ENCODE measurements at places on chromosomes 6 and 20. TPM values are rescaled to one million over a fixed set of nuclear protein-coding genes. Genes with fewer than 3 reads are reported as not detected.

- no peaks in the 10 kb centered on the region for H3K36me3 ChIP-seq
- no peak overlapping the region for H3K27ac ChIP-seq
- no peaks in the 10 kb centered on the region for H3K4me1 ChIP-seq
- H3K27me3 ChIP-seq: no peaks in the 10 kb centered on the region
- no peak for DNase-seq
- no peak overlapping the region for H3K4me3 ChIP-seq
Observed at GRCh38 chr6:35142588-35143569, 1.7 kb upstream of the TCP11 start.

DNA sequence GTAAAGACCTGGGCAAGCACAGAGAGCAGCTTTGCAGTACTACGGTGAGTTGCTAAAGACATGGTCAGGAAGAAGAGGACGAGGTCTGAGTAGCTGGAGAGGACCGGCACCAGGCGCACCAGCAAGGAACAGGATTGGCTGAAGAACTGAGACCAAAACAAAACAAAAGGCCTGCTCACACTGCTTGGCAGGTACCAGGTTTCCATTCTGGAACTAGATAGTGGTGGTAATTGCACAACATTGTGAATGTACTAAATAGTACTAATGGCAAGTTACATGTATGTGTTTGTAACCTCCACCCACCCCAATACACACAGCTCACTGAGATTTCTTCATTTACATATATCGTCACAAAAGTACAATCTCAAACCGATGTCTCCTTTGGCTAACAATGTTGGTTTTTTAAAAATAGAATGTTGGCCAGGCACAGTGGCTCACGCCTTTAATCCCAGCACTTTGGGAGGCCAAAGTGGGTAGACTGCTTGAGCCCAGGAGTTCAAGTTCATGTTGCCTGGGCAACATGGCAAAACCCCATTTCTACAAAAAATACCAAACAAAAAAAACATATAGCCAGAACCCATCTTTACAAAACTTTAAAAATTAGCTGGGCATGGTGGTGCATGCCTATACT, 32.5 kb upstream of the LYRM2 start:
- H3K27ac ChIP-seq: no peak overlapping the region
- H3K27me3 ChIP-seq: no peaks in the 10 kb centered on the region
- no peak for DNase-seq
- no peaks in the 10 kb centered on the region for H3K4me1 ChIP-seq
- H3K36me3 ChIP-seq: peaks cover 68% of the 10 kb centered on the region

DNA sequence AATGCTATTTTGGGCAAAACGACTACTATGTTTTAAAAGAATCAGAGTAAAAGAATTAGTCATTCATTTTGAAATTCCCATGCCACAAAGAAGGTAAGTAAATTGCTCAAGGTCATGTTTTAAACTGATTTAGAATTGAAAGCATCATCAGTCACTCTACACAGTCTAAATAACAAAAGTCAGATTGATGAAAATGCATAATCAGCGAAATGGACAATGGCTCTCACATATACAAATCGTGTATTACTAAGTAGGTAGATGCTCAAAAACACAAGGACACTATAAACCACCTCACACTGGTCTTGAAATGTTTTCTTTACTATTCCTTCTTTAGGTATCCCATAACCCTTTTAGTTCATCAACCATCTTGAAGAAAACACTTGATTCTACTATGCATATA, 135.4 kb downstream of the OPN5 start:
- DNase-seq: no peak
- H3K4me3 ChIP-seq: no peak overlapping the region
- no peaks in the 10 kb centered on the region for H3K4me1 ChIP-seq
- H3K27ac ChIP-seq: no peak overlapping the region

GRCh38 chr20:6178537-6178936, 55.7 kb upstream of the FERMT1 start:
- no peaks in the 10 kb centered on the region for H3K36me3 ChIP-seq
- H3K4me1 ChIP-seq: no peaks in the 10 kb centered on the region
- H3K27ac ChIP-seq: no peak overlapping the region

DNA sequence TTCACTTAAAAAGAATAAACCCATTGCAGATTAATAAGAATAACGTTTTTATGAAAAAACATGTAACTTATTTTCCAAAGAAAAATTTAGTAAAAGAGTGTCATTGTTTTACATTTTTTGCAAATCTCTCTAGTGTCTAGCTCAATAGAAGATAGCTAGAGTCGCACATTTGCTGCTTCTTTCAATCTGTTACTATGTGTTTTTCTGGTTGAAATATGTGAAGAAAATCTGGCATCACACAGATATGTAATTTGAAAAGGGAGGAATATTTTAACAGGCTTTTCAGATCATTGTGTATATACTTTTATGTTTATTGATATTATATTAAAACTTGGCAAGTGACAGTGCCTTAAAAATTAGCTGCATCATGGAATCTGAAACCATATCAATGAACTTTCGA, 9.1 kb downstream of the CCN6 start:
- DNase-seq: no peak
- H3K4me1 ChIP-seq: no peaks in the 10 kb centered on the region
- no peak overlapping the region for H3K4me3 ChIP-seq
- H3K36me3 ChIP-seq: no peaks in the 10 kb centered on the region

- no peak overlapping the region for H3K4me3 ChIP-seq
- H3K4me1 ChIP-seq: no peaks in the 10 kb centered on the region
- no peaks in the 10 kb centered on the region for H3K36me3 ChIP-seq
- H3K27ac ChIP-seq: no peak overlapping the region
Observed at GRCh38 chr20:23877524-23877923, 2.0 kb downstream of the CST5 start.

DNA sequence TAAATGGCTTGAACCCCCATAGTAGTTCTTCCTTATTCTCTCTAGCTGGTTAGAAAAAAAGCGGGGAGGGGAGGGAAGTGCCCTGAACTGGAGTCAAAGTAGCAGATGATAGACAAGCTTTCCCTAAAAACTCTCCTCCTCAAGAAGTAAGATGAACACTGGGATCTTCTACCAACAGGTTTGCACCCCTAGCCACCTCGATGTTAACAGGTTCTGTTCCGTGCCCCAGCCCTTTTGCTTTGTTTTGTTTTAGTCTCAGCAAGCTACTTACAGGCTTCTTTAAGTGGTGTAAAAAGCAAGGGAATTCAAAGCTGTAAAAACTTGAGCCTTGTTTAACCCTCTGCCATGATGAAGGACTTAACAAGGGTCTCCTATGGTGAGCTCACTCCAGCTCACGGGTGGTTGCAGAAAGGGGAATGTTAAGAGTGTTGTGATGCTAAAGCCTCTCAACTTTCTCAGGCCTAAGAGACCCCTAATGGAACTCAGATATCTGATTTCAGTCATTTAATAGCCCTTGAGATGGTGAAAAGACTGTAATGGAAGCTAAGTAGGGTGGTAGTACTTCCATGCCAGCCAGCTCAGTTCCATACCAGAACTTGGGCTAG, 106.0 kb downstream of the FOXO3 start:
- no peaks in the 10 kb centered on the region for H3K27me3 ChIP-seq
- peaks cover 19% of the 10 kb centered on the region for H3K4me1 ChIP-seq
- no peak overlapping the region for H3K4me3 ChIP-seq
- DNase-seq: no peak

- no peaks in the 10 kb centered on the region for H3K27me3 ChIP-seq
- H3K4me3 ChIP-seq: no peak overlapping the region
- H3K36me3 ChIP-seq: no peaks in the 10 kb centered on the region
- H3K4me1 ChIP-seq: no peaks in the 10 kb centered on the region
Observed at GRCh38 chr20:38130687-38131587, 34.1 kb downstream of the TGM2 start.

DNA sequence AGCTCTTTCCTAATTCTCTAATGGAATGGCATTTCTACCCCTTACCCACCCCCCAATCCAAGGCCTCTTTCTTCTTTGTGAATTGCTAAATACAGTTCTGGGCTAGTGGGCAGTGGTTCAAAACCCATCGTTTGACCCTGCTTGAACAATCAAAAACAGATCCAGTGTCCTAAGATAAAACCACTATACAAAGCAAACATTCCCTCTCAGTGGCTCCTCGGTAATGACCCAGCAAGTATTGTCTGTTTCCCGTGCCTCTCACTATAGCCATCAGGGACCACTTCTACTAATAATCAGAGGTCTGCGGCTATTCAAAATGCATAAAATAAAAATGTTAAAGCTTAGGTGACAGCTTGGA, 143.5 kb upstream of the AKAP12 start:
- H3K27ac ChIP-seq: no peak overlapping the region
- no peak overlapping the region for H3K4me3 ChIP-seq
- DNase-seq: no peak
- H3K4me1 ChIP-seq: no peaks in the 10 kb centered on the region
- no peaks in the 10 kb centered on the region for H3K36me3 ChIP-seq

DNA sequence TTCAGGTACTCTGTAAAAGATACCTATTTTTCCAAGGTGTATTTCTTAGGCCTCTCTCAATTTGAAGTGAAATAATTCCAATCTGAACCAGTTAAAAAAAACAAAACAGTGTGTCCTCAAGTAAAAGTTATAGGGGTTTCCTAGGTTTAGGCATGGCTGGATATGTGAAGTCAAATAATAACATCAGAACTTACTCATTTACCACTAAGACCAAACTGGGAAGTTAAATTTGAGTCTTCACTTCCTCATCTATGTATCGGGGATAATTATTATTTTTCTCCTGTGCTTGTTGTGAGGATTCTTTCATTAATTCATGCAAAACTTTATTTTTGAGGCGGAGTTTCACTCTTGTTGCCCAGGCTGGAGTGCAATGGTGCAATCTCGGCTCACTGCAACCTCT, 86.2 kb upstream of the PTPRK start:
- H3K27me3 ChIP-seq: no peaks in the 10 kb centered on the region
- no peaks in the 10 kb centered on the region for H3K4me1 ChIP-seq
- H3K4me3 ChIP-seq: no peak overlapping the region
- no peak overlapping the region for H3K27ac ChIP-seq
- H3K36me3 ChIP-seq: no peaks in the 10 kb centered on the region

GRCh38 chr6:129792049-129792448, 69.1 kb downstream of the TMEM244 start:
- no peak overlapping the region for H3K27ac ChIP-seq
- H3K36me3 ChIP-seq: no peaks in the 10 kb centered on the region
- no peak for DNase-seq
- H3K27me3 ChIP-seq: no peaks in the 10 kb centered on the region
- H3K4me1 ChIP-seq: no peaks in the 10 kb centered on the region

DNA sequence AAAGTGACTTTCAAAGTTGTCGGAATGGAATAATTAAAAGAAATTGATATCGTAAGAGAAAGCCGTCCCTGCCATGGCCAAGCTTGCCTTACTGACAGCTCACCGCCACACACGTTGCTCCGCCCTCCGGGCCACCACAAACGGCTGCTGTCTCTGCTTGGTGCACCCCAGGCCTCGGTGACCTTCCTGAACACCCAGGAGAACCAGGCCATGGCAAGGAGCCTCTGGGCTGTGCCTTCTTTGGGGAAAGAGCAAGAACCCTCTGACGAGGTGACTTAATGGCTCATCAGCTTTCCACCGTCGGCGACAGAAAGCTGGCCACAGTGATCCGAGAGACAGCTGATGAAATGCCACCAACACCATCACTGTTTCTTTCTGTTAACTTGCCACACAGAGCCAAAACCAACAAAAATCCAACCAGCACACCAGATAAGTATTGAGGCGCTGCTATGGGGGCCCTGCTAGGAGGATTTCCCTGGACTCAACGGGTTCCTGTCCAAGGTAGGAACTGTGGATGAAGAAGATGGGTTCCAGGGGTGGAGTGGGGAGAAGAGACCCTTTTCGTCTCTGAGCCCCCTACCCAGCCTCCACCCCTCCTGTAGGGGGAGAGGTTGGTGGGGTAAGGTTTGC, 61.4 kb downstream of the NPEPL1 start:
- no peaks in the 10 kb centered on the region for H3K36me3 ChIP-seq
- H3K27ac ChIP-seq: no peak overlapping the region
- no peak for DNase-seq

GRCh38 chr6:33974471-33974870, 170.7 kb upstream of the MLN start:
- no peak overlapping the region for H3K4me3 ChIP-seq
- H3K27ac ChIP-seq: no peak overlapping the region
- peaks cover 17% of the 10 kb centered on the region for H3K27me3 ChIP-seq
- DNase-seq: no peak
- no peaks in the 10 kb centered on the region for H3K36me3 ChIP-seq

- H3K4me1 ChIP-seq: no peaks in the 10 kb centered on the region
- no peaks in the 10 kb centered on the region for H3K36me3 ChIP-seq
- no peak for DNase-seq
Observed at GRCh38 chr6:11033825-11034224, 10.3 kb downstream of the ELOVL2 start.

GRCh38 chr20:3576363-3576762, 86.8 kb downstream of the GFRA4 start:
- peaks cover 10% of the 10 kb centered on the region for H3K4me1 ChIP-seq
- no peak overlapping the region for H3K4me3 ChIP-seq
- no peaks in the 10 kb centered on the region for H3K27me3 ChIP-seq
- no peak for DNase-seq
- H3K36me3 ChIP-seq: no peaks in the 10 kb centered on the region

DNA sequence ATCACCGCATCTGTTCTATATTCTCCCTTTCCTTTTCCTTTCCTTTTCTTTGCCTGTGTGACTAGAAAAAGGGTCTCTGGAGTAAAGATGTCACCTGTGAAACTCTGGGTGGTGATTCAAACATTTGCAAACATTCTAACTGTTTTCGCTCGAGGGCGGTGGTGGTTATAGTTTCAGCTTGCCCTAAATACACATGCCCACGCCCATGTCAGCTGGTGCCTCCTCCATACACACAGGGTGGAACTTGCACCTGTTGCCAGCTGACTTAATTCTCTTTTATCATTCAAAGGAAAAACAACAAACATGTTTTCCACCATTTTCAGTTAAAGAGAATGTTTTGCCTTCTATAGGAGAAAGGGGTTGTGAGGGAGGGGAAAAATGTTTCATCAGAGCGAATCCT, 381.9 kb upstream of the ARID1B start:
- DNase-seq: no peak
- no peak overlapping the region for H3K4me3 ChIP-seq
- no peak overlapping the region for H3K27ac ChIP-seq

GRCh38 chr6:168962886-168963285, 290.8 kb downstream of the THBS2 start:
- no peaks in the 10 kb centered on the region for H3K4me1 ChIP-seq
- no peak overlapping the region for H3K4me3 ChIP-seq
- DNase-seq: no peak

DNA sequence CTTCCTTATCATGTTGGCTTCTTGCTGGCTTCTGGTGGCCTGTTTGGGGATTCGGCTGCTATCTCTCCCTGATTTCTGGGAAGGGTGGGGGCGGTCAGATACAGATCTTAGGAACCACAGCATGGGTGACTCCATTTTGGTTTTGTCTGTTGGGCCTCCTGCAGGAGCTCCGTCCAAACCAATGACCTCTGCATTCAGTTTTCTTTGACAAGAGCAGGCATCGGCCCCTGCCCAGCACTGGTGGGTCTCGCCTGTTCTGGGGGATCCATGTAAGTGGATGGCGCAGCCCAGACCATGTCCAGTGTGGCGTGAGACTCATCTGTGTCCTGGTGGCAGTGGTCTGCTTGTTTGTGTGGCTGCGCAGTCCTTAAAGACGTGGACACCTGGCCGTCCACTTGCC, 8.6 kb upstream of the ARFGAP1 start:
- H3K27me3 ChIP-seq: no peaks in the 10 kb centered on the region
- DNase-seq: no peak
- H3K4me3 ChIP-seq: no peak overlapping the region
- no peak overlapping the region for H3K27ac ChIP-seq

GRCh38 chr6:24686408-24686807, 19.5 kb downstream of the ACOT13 start:
- H3K27me3 ChIP-seq: no peaks in the 10 kb centered on the region
- H3K27ac ChIP-seq: no peak overlapping the region
- H3K36me3 ChIP-seq: no peaks in the 10 kb centered on the region

The SHLD1 gene
- 3.6 TPM for total RNA-seq

The PTK6 gene
- total RNA-seq: not detected

The FAM184A gene
- 0.91 TPM for total RNA-seq

The OSER1 gene
- total RNA-seq: 28.6 TPM

The NKAIN2 gene
- not detected for total RNA-seq

The STX11 gene
- total RNA-seq: 22.2 TPM

All from adrenal gland (tissue), 19 donors.